ENCODE measurements at places on chromosomes 4 and X. TPM values are rescaled to one million over a fixed set of nuclear protein-coding genes. Genes with fewer than 3 reads are reported as not detected.

GRCh38 chrX:108122748-108123147, 31.2 kb downstream of the ATG4A start:
- no peak overlapping the region for H3K4me3 ChIP-seq
- H3K36me3 ChIP-seq = no peaks in the 10 kb centered on the region
- H3K27ac ChIP-seq = no peak overlapping the region
- no peaks in the 10 kb centered on the region for H3K4me1 ChIP-seq

- H3K27me3 ChIP-seq = no peaks in the 10 kb centered on the region
- H3K4me3 ChIP-seq = no peak overlapping the region
- no peak overlapping the region for H3K27ac ChIP-seq
- H3K4me1 ChIP-seq = no peaks in the 10 kb centered on the region
Observed at GRCh38 chr4:5100336-5100735, 49.1 kb downstream of the STK32B start.

GRCh38 chr4:83231620-83232076, 53.0 kb downstream of the COQ2 start:
- no peak overlapping the region for H3K4me3 ChIP-seq
- H3K4me1 ChIP-seq = no peaks in the 10 kb centered on the region
- H3K36me3 ChIP-seq = no peaks in the 10 kb centered on the region
- H3K27ac ChIP-seq = no peak overlapping the region
- no peak for DNase-seq

- no peak overlapping the region for H3K4me3 ChIP-seq
- no peak overlapping the region for H3K27ac ChIP-seq
- H3K27me3 ChIP-seq = no peaks in the 10 kb centered on the region
- no peak for DNase-seq
Observed at GRCh38 chr4:127145006-127145540, 487.7 kb upstream of the INTU start.

DNA sequence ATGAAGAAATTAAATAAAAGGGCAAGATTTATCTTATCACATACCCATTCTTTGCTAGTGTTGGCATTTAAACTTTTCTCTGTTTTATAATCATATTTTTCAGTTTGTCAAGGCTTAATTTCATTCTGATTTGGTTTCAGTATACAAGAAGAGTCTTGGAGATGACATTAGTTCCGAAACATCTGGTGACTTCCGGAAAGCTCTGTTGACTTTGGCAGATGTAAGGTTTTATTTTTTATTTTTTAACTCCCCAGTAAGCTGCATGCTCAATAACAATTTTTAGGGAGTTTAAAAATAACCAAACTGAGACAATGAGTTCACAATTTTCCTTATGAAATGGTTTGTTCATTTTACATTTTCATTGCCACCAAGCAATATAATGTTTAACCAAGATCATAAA, 39.8 kb downstream of the ANXA3 start:
- H3K36me3 ChIP-seq = no peaks in the 10 kb centered on the region
- H3K27me3 ChIP-seq = no peaks in the 10 kb centered on the region
- DNase-seq = no peak
- no peak overlapping the region for H3K4me3 ChIP-seq
- no peak overlapping the region for H3K27ac ChIP-seq

GRCh38 chrX:123847056-123847455, 12.8 kb upstream of the XIAP start:
- no peaks in the 10 kb centered on the region for H3K36me3 ChIP-seq
- no peaks in the 10 kb centered on the region for H3K4me1 ChIP-seq
- no peak overlapping the region for H3K27ac ChIP-seq
- no peak for DNase-seq
- H3K4me3 ChIP-seq = no peak overlapping the region
- no peaks in the 10 kb centered on the region for H3K27me3 ChIP-seq

- no peaks in the 10 kb centered on the region for H3K27me3 ChIP-seq
- no peaks in the 10 kb centered on the region for H3K36me3 ChIP-seq
- no peak for DNase-seq
- H3K4me1 ChIP-seq = no peaks in the 10 kb centered on the region
- H3K4me3 ChIP-seq = no peak overlapping the region
Observed at GRCh38 chr4:145498430-145498829, 16.8 kb downstream of the SMAD1 start.

- no peaks in the 10 kb centered on the region for H3K36me3 ChIP-seq
- peaks cover 10% of the 10 kb centered on the region for H3K4me1 ChIP-seq
- no peak overlapping the region for H3K27ac ChIP-seq
- no peaks in the 10 kb centered on the region for H3K27me3 ChIP-seq
Observed at GRCh38 chr4:7956270-7956808, 16.7 kb upstream of the AFAP1 start.

DNA sequence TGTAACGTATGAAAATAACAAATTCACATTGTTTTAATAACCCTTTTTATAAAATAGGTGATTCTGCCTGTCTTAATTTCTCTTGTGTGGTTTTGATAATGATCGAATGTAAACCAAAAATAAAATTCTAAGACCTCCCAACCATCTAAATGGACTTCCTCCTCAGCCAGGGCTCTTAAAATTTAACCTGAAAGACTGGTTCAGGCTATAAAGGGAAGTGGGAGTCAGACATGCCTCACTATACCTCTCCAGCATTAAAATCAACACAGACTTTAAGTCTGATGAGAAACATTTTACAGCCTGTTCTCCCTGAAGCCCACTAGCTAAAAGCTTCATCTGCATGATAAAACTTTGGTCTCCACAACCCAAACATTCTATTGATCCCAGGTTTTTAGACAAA, 97.6 kb upstream of the STIM2 start:
- H3K27ac ChIP-seq = no peak overlapping the region
- no peak overlapping the region for H3K4me3 ChIP-seq
- no peaks in the 10 kb centered on the region for H3K27me3 ChIP-seq
- no peaks in the 10 kb centered on the region for H3K36me3 ChIP-seq
- no peaks in the 10 kb centered on the region for H3K4me1 ChIP-seq

Gene DUSP21
- not detected for total RNA-seq

Gene DTHD1
- not detected for total RNA-seq

Gene RTL3
- total RNA-seq = not detected

Gene PWWP3B
- 0.86 TPM for total RNA-seq

Gene VCX2
- not detected for total RNA-seq

Gene PAGE1
- total RNA-seq = not detected

Gene FAAH2
- 4.1 TPM for total RNA-seq

Measured in H1 (cell line).